ENCODE measurements at places on chromosomes 1 and 21.

GRCh38 chr1:209870151-209870831, 42.5 kb downstream of the UTP25 start:
- no peak for DNase-seq

- no peak for DNase-seq
These were observed 29.4 kb upstream of the PEX10 start for GRCh38 chr1:2441746-2442145.

- no peak for DNase-seq
These were observed 179.1 kb downstream of the PSMG1 start for GRCh38 chr21:39003982-39004633.

DNA sequence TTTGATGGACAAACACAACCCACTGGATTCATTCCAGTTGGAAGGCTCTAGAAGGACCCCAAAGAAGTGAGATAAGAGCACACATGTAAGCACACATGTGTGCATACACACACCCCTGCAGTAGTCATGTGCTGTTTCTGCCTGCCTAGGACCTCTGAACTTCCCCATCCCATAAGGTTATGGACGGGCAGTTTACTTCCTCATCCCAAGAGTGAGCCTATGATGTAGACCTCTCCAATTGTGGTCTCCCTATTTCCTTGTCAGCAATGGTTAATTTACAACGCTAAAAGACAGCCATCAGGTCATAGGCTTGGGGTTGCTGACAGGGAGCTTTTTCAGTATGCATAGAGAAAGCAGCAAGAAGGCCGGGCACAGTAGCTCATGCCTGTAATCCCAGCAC, 15.4 kb upstream of the ADAR start:
- DNase-seq, result no peak

DNA sequence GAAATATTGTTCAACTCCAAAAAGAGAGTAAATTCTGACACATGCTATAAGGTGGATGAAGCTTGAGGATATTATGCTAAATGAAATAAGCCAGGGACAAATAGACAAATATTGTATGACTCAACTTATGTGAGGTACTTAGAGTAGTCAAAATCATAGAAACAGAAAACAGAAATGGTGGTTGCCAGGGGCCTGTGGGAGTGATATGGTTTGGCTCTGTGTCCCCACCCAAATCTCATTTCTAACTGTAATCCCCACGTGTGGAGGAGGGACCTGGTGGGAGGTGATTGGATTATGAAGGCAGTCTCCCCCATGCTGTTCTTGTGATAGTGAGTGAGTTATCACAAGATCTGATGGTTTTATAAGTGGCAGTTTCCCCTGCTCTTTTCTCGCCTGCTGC, 24.7 kb upstream of the DISP1 start:
- DNase-seq, result no peak
